ENCODE measurements at places on chromosomes 16 and 17.

- no peak for DNase-seq
These were observed 299.4 kb upstream of the IRX3 start for GRCh38 chr16:54585998-54586340.

DNA sequence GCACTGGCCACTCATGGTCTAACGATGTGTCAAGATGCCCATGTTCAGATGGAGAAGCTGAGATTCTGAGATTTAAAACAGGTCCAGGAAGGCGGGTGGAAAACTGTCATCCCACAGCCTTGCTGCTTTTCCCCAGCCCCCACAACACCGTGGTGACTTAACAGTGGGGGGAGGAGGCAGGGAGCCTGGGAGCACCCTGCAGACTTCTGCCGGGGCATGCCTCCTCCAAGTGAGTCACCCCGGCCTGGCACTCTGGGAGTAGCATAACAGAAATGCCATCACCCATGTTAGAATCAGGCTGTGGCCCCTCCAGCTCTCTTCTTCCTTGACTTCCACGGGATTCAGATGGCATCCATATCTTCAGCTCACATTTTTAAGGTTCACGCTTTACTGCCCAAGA, 164.8 kb downstream of the CBLN1 start:
- no peak for DNase-seq

DNA sequence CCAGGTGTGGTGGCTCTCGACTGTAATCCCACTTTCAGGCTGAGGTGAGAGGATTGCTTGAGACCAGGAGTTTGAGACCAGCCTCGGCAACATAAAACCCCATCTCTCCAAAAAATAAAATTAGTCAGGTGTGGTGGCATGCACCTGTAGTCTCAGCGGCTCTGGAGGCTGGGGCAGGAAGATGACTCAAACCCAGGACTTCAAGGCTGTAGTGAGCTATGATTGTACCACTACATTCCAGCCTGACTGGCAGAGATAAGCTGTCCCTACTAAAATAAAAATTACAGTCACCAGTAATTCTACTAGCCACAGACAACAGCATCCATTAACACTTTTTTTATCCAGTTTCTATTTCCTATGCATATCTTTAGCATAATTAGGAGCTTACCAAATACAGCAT, 176.3 kb downstream of the CPPED1 start:
- no peak for DNase-seq

- DNase-seq = no peak
These were observed 341.7 kb downstream of the C16orf95 start for GRCh38 chr16:86975445-86975844.

DNA sequence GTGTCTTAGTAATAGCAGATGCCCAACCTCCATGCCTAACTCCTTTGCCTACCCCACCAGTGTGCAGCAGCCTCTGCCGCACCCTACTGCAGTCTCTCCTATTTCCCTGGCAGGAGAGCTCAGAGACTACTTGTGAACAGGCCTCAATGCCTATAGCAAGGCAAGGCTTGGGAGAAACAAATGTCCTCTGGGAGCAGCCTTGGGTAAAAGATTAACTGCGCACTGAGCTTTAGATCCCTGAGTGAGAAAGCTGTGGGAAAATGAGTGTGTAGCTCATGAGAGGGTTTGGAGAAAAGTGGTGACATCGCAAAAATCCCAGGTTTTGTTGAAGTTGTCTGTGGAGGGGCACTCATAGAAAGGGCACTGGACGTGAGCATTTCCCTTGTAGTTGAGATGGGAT, 335.8 kb downstream of the WWOX start:
- DNase-seq = no peak

DNA sequence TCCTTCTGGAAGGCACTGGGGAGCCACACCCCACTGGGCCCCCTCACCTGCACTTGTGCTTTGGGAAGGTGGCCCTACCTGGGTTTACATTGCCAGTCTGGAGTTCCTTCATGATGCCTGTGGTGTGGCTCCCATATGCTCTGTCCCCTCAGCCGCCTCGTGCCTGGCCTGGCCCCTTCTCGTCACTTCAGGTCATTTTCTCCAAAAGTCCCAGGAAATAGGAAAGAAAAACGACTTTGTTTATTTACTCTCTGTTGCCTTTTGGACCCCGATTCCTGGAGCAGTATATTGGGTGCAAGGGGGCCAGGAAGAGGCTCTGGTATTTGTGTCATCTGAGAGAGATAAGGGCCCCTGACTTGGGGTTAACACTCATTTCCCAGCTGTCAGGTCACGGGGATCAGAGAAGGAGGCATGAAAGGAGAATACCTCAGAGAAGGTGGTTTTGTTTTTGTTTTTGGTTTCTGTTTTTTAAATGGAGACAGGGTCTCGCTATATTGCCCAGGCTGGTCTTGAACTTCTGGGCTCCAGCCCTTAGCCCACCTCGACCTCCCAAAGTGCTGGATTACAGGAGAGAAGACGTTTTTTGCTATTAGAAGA, 4.7 kb downstream of the SOCS3 start:
- no peak for DNase-seq

- DNase-seq = no peak
These were observed 362.0 kb downstream of the SEC14L1 start for GRCh38 chr17:77502626-77503292.
